Stimulated activated CD8-positive, alpha-beta memory T cell treated with anti-CD3 and anti-CD28 coated beads, Interleukin-7, amount 100 ng/mL, for 1 hour (primary cell): ENCODE measurements at places on chromosomes 12 and 14.

GRCh38 chr12:116719731-116720528, 17.9 kb downstream of the SPRING1 start:
- DNase-seq = no peak

DNA sequence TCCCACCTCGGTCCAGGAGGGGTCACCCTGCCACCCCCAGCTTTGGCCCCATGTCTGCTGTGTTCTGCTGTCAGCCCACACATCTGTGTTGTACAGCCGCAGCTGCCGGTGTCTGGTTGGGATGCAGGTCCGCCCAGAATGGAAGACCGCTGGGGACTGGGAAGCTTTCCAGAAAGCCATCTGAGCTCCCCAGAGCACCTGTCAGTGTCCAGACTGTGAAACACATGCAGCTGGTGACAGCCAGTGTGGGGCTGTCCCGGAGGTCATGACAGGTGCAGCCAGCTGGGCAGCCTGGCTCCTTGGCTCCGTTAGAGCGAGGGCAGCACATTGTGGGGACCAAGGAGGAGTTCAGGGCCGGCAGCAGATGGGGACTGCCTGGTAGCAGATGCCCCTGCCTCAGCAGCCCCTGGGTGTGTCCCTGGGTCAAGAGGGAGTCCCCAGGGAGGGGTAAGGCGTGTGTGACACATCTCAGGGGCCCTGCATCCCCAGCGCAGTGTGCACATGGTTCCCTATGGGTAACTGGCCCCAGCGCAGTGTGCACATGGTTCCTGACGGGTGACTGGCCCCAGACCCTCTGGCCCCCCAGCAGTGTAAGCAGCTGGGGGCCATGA, 16.4 kb downstream of the CEP170B start:
- no peak for DNase-seq

DNA sequence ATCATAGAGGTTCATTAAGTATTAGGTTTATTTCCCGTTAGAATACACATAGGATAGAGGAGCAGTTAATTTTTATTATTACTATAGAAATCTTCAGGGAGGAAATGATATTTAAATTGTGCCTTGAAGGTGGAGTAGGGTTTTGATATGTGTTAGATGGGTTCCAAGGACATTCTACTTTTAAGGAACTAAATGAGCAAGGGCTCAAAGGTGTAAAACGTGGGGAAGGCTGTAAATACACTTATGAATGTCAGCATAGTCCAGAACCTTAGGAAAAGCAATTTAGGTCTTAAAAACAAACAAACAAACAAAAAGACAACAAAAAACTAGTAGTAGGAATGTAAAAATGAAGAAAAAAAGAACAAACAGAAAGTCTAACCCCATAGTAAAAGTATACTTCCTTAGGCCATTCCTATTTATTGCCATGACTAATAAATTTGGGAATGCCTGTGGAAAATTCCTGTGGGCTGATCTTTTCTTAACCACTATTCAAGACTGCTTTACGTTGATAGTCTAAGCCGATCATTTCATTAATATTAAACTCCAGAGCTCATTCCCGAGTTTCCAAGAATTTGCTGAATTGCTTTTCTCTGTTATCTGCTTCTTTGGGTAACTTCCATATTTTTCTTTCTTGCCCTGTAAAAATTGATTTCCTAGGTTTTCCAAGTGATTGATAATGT, 180.3 kb downstream of the RAD51B start:
- DNase-seq = no peak

DNA sequence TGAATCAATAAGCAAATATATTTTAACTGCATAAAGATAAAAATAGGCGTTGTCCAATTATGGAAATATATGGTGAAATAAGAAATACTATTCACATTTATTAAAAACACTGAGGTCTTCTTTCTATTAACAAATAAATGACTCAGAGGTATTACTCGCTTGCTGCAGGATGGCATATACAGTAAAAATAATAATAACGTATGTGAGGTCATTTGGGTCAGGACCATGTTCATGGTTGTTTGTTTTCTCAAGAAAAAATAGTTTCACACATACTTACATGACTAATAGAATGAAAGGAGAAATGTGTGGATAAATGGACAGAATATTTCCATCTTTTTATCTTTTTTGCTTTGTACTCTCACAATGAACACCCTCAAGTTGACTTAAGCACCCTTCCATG, 46.5 kb upstream of the RTL1 start:
- no peak for DNase-seq

DNA sequence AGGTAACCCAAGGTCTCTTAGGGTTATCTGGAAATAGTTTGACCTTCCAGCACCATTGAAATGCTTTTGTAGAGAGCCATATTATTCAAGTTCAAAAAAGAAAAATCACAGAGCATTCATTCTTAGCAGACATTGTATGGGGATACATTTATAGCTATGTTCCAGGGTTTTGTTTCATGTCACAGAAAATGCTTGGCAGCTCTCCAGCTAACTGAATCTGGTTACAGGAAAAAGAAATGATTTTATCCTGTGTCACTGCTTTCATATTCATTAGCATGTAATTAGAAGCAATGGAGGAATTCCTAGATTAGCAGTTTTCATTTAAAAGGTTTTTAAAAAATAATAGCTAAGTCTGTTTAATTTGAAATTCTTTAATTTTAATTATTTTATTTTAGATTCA, 78.9 kb downstream of the SNAPC1 start:
- DNase-seq = no peak

DNA sequence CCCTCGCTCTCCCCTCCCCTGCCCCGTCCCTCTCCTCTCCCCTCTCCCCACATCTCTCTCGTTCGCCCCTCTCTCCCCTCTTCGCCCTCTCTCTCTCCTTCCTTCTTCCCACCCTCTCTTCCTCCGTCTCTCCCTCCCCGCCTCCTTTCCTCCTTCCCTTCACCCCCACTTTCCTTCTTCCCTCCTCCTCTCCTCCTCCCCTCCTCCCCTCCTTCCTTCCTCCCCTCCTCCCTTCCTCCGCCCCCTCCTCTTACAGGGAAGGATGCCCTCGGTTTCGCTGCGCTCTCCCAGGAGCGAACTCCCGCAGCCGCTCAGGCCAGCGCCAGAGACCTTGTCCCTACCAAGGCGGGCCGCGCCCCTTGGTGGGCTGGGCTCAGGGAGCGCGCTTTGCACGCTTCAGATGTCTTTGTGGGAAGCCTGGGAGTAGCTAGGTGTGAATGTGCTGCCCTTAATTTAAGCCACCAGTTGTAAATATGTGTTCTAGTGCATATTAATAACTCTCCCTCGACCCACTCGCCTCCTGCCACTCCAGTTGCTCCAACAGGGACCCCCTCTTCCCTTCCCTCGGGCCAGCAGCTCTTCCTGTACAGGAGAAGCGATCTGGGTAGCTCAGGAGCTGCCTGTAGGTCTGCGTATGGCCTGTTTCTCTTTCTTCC, 13.3 kb upstream of the MAP3K9 start:
- no peak for DNase-seq

- DNase-seq = no peak
Measured at GRCh38 chr12:129903956-129904829, at the start of gene TMEM132D. TMEM132D (minus strand) TSS chr12:129904025.

GRCh38 chr12:2233034-2233433, 180.2 kb downstream of the CACNA1C start:
- DNase-seq = no peak

GRCh38 chr12:46554460-46554859, 181.9 kb upstream of the SLC38A2 start:
- DNase-seq = no peak

DNA sequence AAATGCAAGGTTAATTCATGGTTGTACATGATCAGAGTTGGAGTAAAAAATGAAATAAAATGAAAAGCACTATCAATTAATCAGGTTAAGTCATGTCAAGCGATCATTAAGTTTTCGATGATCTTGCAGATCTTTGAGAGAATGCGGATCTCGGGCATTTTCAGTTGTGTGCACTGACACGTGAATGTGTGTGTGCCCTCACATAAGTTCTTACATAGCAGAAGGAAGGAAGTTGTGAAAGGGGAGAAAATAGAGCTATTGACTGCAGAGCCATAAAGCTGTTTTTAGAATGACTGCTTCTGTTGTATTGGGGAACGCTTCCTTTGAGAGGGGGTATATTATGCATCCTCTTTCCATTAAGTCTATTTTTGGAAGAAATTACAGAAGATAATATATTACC, 101.3 kb downstream of the HMGA2 start:
- no peak for DNase-seq

GRCh38 chr12:85550924-85551323, 270.9 kb downstream of the ALX1 start:
- no peak for DNase-seq

DNA sequence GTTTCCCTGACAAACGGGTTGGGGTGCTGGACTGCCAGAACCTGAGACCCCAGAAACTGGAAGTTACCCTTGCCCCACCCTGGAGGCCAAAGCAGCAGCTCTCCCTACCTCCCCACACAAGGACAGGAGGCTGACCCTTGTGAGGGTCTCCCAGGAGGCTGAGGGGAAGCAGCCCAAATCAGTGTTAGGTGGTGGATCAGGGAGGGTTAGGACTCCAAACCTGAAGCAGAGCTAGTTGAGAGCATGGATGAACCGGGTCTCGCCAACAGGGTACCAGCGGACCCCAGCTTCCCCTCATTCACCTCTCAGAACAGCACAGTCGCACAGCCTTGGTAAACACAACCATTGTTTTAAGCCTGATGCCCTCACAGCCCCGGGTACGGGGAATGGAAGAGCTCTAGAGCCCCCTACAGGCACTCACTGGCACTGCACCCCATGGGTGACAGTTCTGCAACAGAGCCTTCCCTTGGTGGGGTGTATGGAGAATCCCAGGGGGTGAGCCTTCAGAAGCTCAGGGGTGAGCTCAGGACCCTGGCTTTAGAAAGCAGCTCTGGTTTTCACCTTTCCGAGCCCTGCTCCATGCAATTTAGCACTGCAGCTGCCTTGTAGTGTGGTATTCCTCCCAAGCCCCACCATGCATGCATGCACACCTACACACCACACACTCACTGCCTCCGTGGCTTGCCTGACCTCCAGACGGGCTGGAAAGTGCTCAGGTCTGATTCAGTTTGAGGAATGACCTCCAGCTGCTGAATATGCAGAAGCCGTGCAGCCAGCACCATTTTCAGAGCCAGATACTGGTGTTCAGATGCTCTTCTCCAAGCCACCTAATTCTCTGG, 11.2 kb downstream of the ESRRB start:
- peak; percentile 19 for DNase-seq
